ENCODE measurements at places on chromosomes 4 and X.

- no peak for DNase-seq
These were observed 35.8 kb downstream of the RHOH start for GRCh38 chr4:40232610-40233009.

DNA sequence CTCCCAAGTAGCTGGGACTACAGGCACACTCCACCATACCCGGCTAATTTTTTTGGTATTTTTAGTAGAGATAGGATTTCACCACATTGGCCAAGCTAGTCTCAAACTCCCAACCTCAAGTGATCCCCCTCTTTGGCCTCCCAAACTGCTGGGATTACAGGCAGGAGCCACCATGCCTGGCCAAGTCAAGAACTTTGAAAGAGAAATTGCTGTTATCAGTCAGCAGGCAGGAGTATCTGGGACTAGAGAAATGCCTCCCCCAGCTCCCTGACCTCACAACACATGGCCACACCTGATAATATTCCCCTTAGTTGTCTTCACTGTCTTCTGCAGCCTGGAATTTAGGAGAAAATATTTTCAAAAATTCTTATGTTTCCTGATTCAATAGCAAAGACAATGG lies 7.4 kb downstream of the TXK start:
- DNase-seq = no peak

DNA sequence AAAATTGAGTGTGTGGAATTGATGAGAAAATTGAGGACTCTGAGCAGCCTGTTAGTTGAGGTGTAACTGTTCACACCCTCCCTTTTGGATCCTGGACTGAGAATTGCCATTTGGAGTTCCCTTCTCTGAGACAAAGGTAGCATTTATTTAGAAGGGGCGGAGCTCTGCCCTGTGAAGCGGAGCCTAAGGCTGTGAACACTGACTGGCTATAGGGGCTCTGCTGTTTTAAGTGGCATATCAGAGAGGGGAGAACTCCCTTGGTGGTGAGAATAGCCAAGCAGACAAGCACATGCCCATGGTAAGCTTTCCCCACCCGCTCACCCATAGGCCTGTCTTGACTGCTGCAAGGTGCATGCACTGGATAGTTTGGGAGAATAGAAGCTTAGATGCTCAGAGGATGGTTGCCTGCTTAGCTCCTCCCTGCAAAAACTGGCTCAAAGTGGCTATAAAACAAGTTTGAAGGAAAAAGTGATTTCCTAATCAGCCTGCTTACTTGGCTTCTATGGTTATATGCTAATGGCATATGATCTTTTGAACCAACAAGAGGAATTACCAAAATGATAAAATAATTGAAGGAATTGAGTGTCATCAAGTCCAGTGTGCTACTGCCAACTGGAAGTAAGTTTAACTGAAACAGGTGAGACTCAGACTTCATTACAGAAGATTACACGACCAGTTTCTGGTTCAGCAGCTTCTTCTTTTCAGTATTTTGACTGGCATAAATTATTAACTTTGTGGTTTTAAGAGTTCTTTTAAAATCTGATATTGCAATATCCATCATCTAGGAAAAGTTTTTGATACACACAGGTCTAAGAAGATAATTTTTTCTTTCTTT lies 108.4 kb downstream of the AFF1 start:
- no peak for DNase-seq

- DNase-seq = no peak
These were observed 59.7 kb upstream of the MTM1 start for GRCh38 chrX:150508451-150509367.

GRCh38 chr4:186137196-186137794 lies 32.8 kb downstream of the FAM149A start:
- DNase-seq = no peak

- DNase-seq = no peak
These were observed 105.9 kb upstream of the HPGD start for GRCh38 chr4:174628191-174628590.

GRCh38 chr4:87009095-87009648 lies 74.4 kb downstream of the AFF1 start:
- DNase-seq = no peak

DNA sequence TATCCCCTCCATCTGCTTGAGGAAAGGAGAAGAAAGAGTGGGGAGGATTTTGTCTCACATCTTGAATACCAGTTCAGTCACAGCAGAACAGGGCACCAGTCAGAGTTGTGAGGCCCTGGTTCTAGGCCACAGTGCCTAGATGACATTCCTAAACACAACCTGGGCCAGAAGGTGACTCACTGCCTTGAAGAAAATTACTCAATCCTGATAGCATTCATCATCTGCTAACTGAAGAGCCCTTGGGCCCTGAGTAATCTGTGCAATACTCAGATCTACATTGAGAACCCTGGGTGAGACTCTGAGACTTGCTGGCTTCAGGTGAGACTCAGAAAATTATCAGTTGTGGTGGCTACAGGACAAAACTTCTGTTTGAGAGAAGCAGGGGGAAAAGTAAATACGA lies 20.5 kb upstream of the PRR32 start:
- peak; percentile 30 for DNase-seq

GRCh38 chr4:184142121-184143000 lies 75.3 kb downstream of the ENPP6 start:
- no peak for DNase-seq

- peak; percentile 17 for DNase-seq
These were observed 10.1 kb downstream of the OTOP1 start for GRCh38 chr4:4216648-4217047.

GRCh38 chr4:5028480-5028879 lies 9.2 kb upstream of the CYTL1 start:
- DNase-seq = no peak

GRCh38 chrX:155997436-155997835 lies at the start of gene IL9R:
Gene IL9R, plus strand, starts transcription at chrX:155997696. Its CDS starts 64 bp downstream, at chrX:155997760.
- DNase-seq = no peak

DNA sequence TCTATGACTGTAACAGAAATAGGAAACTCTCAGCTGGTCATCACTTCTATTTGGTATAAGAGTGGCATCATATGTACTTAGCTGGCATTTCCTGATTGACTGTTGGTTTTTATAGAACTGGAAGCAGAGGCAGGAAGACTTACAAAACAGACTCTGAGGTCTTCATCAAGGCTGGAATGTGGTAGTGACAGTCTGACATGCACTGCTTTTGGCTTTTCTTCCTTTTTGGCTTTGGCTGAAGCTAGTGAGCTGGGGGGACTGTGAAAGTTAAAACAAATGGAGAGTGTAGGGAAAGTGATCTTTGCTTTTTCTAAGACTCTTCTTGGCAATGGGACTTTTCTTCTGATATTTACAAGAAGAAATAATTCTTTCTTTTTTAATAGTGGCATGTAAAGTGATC lies 121.1 kb upstream of the SLC4A4 start:
- DNase-seq = no peak

- DNase-seq = no peak
These were observed 152.3 kb upstream of the MAD2L1 start for GRCh38 chr4:120218981-120219380.

- peak; percentile 70 for DNase-seq
These were observed 51.8 kb downstream of the TLR10 start for GRCh38 chr4:38730830-38731646.
